Hematopoietic multipotent progenitor cell (in vitro differentiated cells): ENCODE measurements at places on chromosomes 1 and 21.

- DNase-seq: no peak
Observed at GRCh38 chr1:147804942-147805723, 44.7 kb upstream of the GJA5 start.

DNA sequence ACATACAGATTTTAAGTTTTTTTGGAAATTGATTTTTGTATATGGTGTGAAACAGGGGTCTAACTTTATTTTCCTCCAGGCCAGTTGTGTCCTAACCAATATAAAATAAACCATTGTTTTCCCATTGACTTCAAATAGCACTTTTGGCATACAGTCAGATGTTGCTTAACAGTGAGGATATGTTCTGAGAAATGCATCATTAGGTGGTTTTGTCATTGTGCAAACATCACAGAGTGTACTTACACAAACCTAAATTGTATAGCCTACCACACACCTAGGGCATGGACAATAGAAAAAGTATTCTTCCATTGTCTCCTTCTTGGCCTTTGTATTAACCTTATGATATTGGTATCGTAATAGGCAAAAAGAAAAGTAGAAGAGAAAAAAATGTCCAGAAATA, 37.4 kb upstream of the DISP1 start:
- no peak for DNase-seq

- DNase-seq: no peak
Observed at GRCh38 chr1:119440721-119441307, 25.9 kb downstream of the HSD3B2 start.

DNA sequence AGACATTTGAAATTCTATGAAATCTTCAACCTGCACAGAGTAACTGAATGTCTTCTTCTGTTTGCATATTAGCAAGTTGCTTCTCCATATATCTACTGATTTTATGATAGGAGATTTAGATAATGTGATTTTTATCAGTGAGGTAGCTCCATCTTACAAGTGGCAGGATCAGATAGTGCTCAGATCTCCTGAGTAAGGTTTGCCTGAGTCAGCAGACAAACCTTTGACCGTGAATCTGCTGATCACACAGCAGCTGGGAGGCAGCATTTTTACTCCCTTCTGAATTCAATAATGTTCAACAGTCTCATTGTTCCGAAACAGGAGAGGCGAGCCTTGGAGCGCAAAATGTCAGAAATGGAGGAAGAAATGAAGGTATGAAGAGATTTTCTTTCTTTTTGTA, 141.4 kb downstream of the SYT2 start:
- DNase-seq: no peak

DNA sequence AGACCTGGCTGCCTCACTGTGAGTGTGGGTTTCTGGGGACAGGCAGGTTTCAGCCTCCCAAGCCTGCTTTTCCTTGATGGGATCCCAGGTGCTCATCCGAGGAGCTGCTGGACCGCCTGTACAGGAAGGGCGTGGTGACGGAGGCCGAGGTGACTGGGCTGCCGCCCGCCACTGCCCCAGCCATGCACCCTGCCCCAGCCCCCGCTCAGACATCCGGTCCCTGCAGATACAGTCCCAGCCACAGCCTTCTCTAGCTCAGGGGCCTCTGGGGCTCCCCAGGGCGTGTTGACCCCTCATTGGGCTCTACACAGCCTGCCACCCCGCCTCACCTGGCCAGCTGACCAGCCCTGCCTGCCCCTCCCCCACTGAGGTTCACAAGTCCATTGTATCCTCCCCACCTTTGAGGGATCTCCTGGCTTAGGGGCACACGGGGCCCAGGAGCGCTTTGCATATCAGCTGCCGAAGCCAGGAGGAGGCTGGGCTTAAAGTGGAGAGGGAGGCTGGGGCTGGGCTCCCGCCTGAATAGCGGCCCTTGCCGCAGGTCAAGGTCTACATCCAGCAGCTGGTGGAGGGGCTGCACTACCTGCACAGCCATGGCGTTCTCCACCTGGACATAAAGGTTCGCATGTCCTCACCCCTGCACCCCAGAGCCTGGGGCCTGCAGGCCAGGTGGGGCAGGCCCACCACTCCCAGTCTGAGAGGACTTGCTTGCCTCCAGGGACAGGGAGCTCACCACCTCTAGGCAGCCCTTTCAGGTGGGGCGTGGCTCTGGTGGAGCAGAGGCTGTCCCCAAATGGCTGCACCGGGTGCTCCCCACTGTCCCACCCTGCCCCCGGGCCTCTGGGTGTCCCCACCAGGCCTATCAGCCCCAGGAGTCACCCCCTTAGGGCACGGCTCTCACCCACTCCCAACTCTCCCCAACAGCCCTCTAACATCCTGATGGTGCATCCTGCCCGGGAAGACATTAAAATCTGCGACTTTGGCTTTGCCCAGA, 38.5 kb downstream of the TRIM11 start:
- no peak for DNase-seq

DNA sequence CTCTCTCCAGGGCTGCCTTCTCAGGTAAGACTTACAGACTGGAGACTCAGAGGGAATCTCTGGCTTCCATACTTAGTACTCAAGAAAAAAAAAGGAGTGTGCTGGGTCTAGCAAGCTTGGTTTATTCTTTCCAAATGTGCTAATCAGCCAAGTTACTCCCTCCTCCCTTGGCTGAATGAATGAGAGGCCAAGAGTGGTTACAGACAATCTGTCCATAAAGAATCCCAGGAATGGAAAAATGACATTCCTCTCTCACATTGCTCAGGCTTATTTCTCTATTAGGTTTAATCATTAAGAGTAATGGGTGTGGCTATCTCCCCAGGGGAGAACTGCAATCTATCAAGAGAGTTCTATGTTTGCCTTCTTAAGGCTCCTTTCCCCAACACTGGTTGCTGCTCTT, 547.3 kb upstream of the PLXNA2 start:
- no peak for DNase-seq

DNA sequence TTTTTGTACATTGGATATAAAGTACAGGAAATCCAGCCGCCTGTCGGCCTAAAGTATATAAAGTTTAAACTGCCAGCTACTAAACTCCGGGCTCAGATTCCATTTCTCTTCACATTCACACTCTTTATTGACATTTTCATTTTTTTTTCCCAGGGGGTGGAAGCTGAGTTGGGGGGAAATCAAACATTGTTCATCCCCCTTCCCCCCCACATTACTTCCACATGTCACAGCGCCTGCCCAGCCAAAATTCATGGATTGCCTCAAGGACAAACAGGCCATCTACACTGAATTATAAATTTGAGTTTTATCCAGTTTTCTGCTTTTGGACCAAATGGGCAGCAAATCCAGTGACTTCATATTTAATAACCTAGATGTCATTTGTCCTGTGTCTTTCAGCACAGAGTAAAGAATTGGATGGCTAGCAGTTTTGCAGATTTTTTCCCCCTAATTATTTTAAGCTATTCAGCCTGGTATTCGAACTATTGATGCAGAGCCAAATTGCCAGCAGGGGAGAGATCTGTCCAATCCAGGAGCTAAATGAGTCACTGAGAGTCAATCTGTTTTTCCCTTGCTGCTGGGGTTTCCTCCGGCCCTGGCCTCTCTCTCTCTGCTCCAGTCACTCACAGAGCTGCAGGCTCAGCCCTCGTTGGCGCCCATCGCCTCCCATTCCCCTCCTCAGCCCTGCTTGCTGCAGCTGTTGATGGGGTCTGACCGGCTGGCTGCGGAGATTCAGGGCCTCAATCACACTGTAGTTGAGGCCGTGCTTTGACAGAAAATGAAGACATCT, 98.0 kb downstream of the LMO4 start:
- DNase-seq: no peak

GRCh38 chr1:108685529-108685928, 6.6 kb upstream of the PRPF38B start:
- DNase-seq: no peak

DNA sequence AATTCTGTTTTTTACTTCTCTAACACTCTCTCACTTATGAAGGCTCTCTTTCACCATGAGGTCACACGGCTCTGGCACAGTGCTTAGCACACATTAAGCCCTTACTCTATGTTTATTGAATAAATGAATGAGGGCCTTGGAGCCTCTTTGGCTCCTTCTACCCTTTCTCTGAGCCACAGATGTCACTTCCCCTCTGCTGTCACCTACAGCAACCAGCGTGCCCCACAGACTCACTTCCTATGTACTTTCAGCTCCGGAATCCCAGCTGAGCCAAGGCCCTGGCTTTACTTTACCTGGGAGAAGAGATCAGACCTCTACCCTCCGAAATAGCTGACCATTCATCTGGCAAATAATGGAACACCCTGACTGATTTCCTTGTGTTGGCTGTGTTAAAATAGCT, 53.7 kb upstream of the HMCN1 start:
- DNase-seq: peak; percentile 28

- no peak for DNase-seq
Observed at GRCh38 chr1:116770625-116771024, 16.4 kb downstream of the CD2 start.

- no peak for DNase-seq
Observed at GRCh38 chr1:2443277-2444137, 31.1 kb upstream of the PEX10 start.

- DNase-seq: no peak
Observed at GRCh38 chr1:156815307-156815826, 1.3 kb downstream of the SH2D2A start.

DNA sequence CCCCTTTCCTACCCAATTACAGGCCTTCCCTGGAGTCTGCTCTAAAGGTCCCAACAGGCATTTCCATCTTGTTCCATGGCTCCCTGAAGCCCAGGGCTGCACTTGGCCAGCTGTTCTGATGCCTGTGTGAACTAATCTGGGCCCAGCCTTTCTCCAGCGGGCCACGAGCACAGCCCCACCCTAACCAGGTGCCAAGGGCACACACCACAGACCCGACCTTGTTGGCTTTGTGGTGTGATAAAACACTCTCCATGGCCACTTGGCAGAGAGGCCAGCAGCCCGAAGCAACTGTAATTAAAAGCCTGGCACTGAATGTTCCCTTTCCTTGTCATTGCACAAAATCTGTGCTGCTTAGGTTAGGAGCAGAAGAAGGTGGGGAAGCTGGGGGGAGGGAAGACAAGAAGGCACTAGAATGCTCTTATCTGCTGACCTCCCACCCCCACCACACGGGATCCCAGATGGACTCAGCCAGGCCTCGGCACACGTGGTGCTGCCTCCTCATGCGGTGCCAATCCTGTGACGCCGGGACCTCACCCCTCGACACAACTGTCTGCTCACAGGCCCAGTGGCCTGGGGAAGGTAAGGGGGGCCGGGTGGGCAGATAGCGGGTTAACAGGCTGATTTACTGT, 9.9 kb downstream of the HCRTR1 start:
- no peak for DNase-seq

DNA sequence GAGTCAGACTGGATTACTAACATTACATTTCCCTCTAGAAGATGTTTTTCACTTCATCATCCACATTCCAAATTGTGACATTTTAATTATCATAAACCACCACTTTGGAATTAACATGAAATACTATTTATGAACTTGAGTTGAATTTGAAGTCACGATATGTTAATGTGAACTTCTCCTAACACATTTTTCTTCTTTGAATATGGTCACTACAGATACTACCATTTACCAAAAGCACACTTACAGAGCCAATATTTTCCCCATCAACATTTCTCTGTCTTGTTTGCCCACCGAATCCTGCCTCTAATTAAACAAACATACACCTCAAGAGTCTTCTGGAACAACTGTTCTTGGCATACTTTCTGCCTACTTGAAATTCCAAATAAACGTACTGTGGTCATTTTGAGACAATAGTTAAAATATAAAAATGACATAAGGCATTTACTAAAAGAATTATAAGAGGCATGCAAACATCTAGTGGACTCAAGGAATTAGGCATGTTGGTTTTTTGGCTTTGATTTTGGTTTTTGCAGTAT, 177.4 kb downstream of the AKT3 start:
- no peak for DNase-seq

DNA sequence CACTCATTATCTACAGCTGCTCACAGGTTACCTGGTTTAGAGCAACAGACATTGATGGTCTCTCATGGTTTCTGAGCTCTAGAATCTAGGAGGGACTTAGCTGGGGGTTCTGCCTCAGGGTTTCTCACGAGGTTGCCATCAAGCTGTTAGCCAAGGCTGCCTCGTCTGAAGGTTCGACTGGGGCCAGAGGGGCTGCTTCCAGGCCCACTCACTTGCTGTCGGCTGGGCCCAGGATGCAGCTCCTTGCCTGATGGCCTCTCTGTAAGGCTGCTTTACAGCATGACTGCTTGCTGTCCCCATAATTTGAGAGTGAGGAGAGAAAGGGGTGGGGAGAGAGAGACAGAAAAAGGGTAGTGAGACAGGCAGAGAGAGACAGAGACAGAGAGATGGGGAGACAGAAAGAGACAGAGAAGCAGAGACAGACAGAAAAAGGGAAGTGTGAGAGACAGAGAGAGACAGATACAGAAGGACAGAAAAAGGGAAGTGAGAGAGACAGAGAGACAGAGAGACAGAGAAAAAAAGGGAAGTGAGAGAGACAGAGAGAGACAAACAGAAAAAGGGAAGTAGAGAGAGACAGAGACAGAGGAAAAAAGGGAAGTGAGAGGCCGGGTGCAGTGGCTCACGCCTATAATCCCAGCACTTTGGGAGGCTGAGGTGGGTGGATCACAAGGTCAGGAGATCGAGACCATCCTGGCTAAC, 106.8 kb upstream of the C1orf174 start:
- no peak for DNase-seq

GRCh38 chr1:202804126-202804525, 4.1 kb downstream of the KDM5B start:
- no peak for DNase-seq

DNA sequence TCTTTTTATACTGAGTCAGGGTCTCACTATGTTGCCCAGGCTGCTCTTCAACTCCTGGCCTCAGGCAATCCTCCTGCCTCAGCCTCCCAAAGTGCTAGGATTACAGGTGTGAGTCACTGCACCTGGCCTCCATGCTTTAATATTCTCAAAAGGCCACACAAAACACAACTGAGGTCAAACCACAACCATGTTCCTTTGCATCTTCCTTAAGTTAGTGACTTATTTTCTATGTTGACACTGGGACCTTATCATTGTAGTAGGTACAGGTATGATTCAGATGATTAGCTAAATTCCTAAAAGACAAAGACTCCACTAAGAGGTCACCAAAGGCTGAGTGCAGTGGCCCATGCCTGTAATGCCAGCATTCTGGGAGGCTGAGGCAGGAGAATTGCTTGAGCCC, 131.9 kb upstream of the ATP1B1 start:
- no peak for DNase-seq

DNA sequence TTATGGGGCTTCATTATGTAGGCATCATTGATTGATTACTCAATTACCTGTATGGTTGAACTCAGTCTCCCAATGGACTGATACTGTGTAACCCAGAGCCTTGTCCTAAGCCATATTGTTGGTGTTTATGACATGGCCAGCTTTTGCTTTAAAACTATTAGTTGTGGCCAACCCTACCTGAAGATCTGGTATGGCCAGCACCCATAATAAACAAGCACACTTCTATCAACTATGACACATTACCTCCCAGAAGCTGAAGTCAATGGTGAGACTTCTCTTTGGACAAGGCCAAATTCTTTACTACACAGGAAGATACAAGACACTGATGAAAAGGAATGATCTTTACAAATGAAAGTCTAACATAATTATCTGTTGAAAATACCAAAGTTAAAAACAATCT, 28.8 kb downstream of the MAN1A2 start:
- no peak for DNase-seq

DNA sequence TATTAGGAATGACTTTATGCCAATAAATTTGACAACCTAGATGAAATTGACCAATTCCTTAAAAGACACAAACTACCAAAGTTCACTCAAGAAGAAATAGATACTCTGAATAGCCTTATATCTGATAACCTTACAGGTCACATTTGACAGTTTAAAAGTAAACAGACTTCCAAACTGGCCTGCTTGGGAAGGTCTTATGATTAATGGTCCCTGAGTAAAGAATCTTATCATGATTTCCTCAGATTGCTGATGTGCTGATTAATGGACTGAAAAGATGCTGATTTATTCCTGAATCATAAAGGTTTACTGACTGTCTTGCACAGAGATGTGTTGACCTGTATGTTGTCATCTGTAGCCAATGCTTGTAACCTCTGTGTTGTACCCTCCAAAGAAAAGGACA, 9.7 kb upstream of the FTCD start:
- DNase-seq: no peak
